RCC 7860 (cell line): ENCODE measurements at places on chromosomes 7 and 10.

- no peak for DNase-seq
These were observed at the start of gene BLNK for GRCh38 chr10:96271016-96271815. Gene BLNK (minus strand): TSS chr10:96271569. CDS start chr10:96271398, 171 bp downstream.

- no peak for DNase-seq
These were observed 134.3 kb downstream of the CFAP58 start for GRCh38 chr10:104487794-104488438.

DNA sequence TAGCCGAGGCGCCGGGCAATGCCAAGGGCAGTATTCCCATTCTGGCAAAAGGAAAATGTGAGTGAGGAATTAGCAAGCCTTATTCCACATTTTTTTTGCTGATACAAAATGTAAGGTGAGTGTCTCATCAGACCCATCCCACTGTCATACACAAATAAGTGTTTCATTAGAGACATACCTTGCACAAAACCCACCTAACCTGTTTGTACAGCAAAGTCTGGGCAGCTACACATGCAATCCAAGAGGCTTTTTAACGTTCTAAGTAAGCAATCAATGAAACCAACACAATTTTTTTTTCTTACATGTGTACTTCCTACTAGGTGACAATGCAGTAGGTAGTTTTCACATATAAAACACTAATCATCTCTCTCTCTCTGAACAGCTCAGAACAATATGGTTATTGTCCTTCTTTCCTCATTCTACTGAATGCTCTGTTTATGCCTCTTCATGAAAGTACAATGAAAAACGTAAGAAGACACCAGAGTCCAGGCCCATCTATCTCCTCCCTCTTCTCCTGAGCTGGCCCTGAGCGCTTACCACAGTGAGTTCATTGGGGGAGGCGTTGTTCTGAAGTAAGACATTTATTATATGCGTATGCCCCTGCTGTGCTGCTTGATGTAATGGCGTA, 217.2 kb downstream of the ANK3 start:
- no peak for DNase-seq

- no peak for DNase-seq
These were observed 172.2 kb upstream of the FERD3L start for GRCh38 chr7:19317461-19317860.

- no peak for DNase-seq
These were observed 83.2 kb downstream of the CAMK1D start for GRCh38 chr10:12432402-12433189.

DNA sequence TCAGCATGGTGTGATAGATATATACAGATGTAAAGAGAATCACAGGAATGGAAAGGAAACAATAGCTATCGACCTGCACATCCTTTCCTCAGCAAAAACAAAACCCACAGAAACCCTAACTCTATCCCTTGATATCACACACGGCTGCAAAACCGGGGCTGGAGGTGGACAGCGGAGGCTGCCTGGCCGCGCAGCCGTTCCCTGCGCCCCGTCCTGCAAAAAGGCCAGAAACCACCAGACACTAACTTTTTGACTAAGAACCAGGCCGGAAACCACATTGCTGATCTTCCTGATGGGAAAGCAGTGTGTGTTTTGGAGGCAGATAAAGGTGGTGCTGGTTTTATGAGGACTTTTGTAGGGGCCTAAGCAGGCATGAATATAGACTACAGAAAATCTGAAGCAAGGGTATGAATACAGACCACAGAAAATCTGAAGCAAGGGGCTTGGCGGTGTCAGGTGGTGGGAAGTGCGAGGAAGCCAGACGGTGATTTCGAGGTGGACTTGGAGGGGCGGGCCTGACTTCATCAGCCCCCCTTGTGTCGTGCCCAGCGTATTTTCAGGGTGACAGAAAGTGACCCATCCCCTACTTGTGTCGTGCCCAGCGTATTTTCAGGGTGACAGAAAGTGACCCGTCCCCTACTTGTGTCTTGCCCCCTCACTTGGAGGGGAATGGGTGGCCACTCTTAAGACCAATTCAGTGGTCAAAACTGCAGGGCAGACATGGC, 123.3 kb downstream of the WDR37 start:
- no peak for DNase-seq

GRCh38 chr10:84294766-84295447, 33.5 kb upstream of the CCSER2 start:
- DNase-seq, result no peak

DNA sequence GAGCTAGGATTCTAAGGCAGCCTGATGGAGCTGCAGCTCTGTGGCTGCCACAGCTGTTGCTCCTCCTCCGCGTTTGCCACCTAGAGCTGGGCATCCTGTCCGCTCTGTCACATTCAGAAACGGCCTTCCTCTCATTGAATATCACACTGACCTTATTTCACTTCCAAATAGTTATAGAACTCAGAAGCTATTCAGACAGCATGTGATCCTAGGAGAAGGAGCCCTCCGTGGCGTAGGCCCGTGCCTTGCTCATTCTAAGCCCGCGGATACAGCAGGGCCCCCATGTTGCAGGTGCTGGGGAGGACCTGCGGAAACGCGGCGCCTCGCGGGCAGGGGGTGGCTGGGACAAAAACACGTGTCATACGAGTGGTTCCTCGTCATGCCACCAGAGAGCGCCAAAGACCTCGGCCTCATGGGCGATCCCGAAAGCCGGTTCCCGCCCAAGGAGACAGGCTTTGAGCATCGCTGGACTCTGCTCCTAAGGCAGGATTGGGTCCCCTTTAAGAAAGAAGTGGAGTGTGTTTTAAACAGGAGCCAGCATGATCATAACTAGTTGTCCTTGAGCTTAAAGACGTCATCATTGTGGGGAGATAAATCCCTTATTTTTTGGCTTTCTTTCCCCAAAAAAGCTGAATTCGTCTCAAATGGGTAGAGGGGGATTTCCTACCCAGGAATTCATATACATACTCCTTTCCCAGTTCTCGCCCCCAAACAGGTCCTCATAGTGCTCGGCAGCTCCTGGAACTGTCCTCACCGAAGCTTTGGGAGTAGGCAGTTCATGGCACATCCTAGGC, 17.9 kb upstream of the FIGNL1 start:
- DNase-seq, result peak; percentile 49

- no peak for DNase-seq
These were observed 299.9 kb upstream of the ZMIZ1 start for GRCh38 chr10:78768876-78769275.

DNA sequence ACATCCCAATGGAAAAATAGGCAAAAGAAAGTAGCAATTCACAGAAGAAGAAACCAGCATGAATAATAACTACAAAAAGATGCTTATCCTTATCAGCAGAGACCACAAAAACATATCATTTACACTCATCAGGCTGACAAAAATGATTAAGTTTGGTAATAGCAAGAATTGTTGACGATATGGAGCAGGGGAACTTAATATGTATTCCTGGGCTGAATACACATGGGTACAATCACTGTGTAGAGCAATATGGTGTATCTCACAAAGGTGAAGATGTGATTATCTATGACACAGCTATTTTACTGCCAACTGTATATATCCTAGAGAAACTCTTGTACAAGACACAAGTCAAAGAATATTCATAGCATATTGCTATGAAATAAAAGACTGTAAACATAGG, 141.8 kb upstream of the NOBOX start:
- no peak for DNase-seq

DNA sequence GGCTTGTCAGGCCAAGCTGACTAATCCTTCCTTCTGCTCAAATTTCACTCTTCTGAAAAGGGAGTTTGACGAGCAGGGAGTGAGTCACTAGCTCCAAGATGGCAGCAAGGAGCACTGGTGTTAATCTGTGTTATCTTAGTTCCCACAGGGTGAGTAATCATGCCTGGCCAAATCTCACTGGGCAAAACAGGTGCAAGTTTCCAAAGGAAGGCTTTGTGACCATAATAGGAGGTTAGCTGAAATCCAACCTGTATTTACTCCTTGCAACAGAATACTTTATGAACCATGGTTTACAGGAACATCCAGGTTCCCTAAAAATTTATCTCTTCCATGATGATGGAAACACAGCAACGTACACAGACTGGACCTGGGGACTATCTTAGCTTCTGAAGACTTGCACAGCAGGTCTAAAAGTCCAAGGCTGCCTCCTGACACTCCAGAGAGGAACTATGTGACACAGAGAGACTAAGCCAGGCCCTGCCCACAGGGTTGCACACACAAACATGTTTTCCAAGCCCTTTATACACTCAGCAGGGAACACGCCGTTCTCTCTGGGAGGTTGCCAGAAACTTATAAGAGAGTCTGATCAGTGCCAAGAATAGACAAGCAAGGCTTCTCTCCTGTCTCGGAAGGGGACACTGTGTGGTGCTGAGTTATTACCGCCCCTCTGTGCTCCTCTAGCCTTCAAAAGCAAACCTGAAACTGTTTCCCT, 46.3 kb downstream of the PDK4 start:
- peak; percentile 90 for DNase-seq

- no peak for DNase-seq
These were observed 88.8 kb upstream of the MDFIC start for GRCh38 chr7:114832906-114833595.

DNA sequence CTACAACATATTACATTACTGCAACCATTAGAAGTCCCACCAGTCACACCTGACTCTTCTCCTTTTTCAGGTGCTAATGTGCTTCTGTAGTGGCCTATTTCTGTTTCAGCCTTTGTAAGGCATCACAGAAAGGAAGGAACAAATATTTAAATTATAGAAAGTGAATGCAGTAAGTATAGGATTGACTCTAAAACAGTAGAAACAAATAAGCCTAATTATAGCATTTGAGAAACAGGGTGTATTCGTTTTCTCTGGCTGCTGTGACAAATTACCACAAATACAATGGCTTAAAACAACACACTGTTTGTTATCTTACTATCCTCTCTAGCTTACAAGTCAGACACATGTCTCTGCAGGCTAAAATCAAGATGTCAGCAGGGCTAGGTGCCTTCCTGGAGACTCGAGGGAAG, 69.4 kb downstream of the CCSER2 start:
- no peak for DNase-seq

- DNase-seq, result no peak
These were observed 11.9 kb downstream of the PIK3AP1 start for GRCh38 chr10:96708456-96708855.

- no peak for DNase-seq
These were observed 23.7 kb downstream of the XPNPEP1 start for GRCh38 chr10:109899356-109900331.

DNA sequence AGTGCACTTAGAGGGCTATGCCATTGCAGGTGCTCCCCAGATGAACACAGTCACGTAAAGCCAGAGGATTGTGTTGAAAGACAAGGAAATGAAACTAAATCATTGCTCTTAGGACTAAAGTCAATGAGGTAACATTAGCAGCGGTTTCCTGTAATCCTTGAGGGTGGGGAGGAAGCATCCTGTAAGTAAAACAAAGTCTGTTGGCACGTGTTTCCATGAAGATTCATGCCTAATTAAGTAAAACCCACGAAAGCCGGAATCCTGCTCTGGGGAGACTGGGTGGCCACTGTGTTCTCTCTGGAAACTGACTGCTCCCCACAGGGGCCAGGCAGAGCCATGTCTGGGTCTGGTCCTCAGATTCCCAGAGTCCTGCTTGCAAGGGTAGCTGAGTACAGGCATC, 18.3 kb downstream of the STEAP1B start:
- no peak for DNase-seq

- no peak for DNase-seq
These were observed 97.3 kb upstream of the SFMBT2 start for GRCh38 chr10:7507887-7508726.

DNA sequence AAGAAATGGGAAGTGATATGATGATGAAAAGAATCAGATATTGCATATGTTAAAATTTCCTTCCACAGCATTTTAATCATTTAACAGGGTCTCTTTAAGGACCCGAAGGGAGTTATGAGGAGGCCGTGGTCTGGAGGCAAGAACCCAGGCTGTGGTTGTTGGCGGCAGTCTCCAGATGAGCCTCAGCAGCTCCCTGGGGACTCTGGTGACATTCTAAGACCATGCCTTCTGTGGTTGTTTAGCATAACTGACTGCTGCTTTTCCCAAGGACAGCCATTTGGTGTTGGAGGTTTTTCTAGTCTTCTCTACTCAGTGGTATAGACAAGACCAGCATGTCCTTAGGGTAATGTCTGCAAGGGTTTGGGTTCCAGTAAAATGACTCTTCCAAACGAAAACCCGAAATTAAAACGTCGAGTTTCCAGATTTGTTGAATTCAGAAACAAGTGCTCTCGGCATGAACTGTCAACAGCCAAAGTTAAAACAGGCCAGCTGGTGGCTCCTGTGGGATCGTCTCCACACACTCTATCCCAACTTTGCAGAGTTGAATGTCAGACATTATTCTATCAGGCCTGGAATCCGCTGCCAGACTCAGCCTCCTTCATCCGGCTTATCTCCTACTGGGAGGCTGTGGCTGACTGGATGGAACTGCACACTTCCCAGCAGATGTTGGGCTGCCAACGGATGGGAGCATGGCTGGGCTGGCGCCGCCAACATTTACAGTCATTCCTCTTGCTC, 183.1 kb downstream of the TAX1BP1 start:
- DNase-seq, result no peak

GRCh38 chr7:29350351-29350750, 155.8 kb downstream of the CHN2 start:
- DNase-seq, result no peak

DNA sequence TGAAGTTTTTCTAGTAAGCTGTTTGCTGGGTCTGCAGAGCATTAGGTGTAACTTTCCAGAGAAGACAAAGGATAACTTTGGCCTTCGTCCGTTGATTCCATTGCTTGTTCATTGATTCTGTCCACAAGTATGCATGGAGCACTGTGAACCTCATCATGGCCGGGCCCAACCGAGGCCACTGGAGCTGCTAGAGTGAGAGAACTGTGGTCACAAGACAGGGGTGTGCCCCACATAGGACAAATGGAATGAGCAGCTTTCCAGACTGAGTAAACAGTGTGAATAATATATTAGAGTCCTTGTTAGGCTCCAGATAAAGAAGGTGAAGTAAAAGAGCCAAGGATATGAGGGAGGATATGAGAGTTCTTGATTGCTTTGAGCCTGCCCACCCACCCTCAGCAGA, 24.9 kb downstream of the MBL2 start:
- DNase-seq, result no peak

- no peak for DNase-seq
These were observed 228.6 kb downstream of the ELFN1 start for GRCh38 chr7:1898628-1899185.

GRCh38 chr10:43307306-43307705, 40.4 kb upstream of the RASGEF1A start:
- DNase-seq, result no peak

- no peak for DNase-seq
These were observed 94.7 kb upstream of the PRSS58 start for GRCh38 chr7:142352543-142352942.

DNA sequence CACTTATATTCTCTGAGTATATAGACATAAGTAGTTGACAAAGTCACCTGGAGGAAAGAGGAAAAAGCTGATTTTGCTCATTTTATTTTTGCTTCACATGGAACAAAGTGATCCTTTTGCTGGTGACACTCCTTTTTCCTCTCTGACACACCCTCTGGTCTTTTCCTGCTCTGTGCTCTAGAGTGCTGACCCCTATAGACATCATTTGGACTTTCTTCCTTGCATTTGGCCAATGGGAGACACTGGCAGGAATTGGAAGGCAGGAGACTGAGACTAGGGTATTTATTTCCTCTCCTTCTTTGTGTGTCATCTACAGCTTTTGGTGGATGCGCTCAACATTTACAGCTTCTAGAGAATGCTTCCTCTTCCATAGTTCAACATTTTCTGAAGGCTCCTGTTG, 1078.1 kb downstream of the SORCS1 start:
- DNase-seq, result no peak

GRCh38 chr10:125000366-125001312, 58.7 kb downstream of the ZRANB1 start:
- no peak for DNase-seq

GRCh38 chr10:88111294-88111693, 247.9 kb downstream of the PTEN start:
- no peak for DNase-seq
